WERI-Rb-1 (cell line): ENCODE measurements at places on chromosomes 7 and 10.

- DNase-seq: no peak
Measured at GRCh38 chr10:17126327-17126726, 3.3 kb downstream of the CUBN start.

DNA sequence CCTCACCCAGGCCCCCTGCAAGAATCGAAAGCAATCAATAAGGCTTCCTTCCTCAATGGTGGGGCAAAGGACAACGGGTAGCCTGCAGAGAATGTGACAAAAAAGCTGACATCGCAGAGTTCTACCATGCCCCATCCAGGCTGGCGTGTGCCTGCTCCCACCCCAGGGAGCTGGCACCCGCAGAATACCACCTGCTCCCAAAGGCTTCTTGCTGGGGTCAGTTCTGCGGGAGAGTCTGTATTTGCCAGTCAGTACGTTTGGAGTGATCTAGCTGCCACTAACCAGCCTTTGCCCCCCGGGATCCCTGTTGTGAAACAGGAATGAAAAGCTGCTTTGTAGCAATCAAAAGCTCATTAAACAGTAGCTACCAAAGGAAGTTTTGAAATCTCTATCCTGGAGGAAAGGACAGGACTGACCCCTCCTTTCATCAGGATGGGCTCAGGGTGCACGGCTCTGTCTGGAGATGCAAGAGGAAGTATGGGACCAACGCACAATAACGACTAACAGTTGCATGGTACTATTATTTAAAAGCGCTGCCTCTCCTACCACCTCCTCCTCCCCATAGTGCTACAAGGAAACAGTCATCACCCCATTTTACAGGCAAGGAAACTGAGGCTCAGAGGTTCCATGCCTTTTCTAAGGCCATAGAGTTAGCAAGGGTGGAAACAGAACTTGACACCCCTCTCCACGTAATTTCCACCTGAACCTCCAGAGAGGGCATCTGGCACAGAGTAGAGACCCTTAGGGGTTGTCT, 67.0 kb downstream of the FGFR2 start:
- DNase-seq: no peak

DNA sequence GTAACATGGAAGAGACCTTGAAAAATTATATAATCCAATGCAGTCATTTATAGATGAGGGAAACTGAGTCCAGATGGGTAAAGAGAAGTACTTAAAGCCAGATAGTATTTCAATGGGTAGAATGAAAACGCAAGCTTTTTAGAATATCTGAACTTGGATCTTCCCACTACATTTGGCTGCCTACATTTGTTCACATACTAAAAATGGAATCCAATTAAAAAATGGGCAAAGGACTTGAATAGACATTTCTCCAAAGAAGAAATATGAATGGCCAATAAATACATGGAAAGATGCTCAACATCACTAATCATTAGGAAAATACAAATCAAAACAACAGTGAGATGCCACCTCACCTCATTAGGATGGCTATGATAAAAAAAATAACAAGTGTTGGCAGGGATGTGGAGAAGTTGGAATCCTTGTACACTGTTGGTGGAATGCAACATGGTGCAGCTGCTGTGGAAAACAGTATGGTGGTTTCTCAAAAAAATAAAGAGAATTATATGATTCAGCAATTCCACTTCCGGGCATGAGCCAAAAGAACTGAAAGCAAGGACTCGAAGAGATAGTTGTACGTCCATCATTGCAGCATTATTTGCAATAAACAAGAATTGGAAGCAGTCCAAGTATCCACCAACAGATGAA, 188.0 kb downstream of the FRMD4A start:
- DNase-seq: no peak

GRCh38 chr7:116629051-116629463, 42.9 kb upstream of the MET start:
- DNase-seq: no peak

DNA sequence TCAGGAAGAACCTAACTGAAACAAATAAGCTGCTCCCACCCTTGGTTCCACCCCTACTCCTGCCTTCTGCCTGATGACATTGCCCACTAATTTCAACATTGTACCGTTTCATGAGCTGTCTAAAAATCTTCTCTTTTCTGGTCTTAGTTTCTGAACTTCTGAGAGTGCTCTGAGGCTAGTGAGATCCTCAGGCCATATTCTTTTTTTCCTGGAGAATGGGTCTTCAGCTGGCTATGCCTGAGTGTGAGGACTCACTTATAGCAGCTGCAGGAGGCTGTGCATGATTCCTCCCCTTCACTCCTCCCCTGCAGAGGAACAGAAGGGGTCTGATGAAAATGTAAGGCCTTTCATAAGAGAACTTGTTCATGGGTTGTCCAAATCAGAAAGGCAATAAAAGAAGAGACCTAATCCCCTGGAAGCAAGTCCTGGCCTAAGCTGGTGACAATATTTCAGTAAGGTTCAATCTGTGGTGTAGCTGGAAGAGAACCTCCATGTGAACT, 11.1 kb downstream of the HOXA4 start:
- no peak for DNase-seq

DNA sequence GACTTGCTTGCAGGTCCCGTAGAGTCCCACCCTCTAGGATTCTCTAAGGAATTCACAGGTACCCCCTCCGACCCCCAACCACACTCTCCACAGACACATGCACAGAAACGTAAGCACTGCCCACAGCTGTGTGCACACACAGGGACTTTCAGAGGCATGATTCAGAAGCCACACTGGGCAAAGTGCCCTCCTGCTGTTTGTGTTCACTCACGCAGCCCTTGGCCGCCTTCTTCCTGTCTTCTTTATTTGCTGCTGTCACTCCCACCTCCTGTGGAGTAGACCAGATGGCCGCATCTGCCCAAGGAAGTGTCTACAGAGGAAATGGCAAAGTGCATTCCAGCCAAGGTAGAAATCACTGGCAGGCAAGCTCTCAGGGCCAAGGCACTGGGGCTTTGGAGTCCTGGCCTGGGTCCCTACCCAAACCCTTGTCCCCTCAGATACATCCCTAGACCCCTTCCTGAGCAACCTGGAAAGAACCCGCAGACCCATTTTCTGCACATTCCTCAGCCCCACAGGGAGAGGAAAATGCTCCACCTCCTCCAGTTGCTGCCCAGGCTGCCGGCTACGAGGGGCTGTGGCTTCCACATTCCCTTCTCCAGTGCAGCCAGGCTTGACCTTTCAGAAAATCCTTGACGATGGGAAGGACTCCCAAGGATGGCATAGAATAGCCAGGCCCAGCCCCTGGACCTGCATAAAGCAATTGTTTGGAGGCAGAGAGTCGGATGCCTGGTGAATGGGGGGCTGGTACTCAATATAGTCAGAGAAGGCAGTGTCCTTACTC, 21.6 kb upstream of the GIMAP8 start:
- DNase-seq: peak; percentile 75

- DNase-seq: no peak
Measured at GRCh38 chr7:28041508-28042314, 138.9 kb downstream of the JAZF1 start.

GRCh38 chr7:73521636-73522104, 423 bp downstream of the BAZ1B start:
- no peak for DNase-seq

DNA sequence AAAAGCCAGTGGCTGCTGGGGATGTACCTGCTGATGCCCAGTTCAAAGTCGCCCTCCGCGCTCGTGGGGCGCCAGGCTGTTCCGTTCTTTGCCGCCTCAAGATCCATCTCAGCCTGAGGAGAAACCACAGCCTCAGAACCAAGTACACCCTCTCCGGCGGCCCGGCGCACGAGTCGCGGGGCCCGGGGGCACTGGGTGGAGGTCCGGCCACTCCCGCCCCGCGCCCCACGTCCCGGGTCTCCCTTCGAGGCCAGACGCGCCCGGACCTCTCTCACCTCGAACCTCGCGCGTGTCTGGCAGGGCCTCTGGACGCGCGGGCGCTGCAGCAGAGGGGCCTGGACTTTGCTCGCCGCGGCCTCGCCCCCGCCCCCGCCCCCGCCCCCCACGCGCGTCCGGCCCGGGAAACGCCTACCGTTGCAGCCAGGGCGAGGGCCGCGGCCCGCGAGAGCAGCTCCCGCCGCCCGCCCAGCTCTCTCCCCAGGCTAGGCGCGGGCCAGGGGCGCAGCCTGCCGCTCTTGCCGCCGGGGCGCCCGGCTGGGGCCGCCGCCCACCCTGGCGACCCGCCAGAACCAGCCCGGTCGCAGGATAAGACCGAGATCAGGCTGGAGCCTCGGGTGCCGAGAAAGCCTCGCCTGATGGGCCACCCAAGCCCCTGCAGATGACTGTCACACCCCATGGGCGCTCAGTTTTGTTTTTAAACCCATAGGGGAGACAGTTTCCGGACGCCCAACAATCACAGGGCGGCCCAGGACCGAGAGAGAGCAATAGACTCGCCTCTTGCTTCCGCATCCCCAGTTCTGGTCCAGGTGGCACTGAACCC, at the start of gene ABCB4:
Gene ABCB4 (minus strand): TSS at position 322 of the 820 bp plus-strand sequence. CDS start 215 bp downstream, at position 107.
- no peak for DNase-seq
